ENCODE measurements at places on chromosomes 1 and 21. TPM values are rescaled to one million over a fixed set of nuclear protein-coding genes. Genes with fewer than 3 reads are reported as not detected.

The EDN2 gene
- total RNA-seq, result 1.6 TPM

The CD1E gene
- not detected for total RNA-seq

The KLF17 gene
- not detected for total RNA-seq

GRCh38 chr1:218957971-218958370 lies 215.7 kb upstream of the LYPLAL1 start:
- DNase-seq, result no peak

DNA sequence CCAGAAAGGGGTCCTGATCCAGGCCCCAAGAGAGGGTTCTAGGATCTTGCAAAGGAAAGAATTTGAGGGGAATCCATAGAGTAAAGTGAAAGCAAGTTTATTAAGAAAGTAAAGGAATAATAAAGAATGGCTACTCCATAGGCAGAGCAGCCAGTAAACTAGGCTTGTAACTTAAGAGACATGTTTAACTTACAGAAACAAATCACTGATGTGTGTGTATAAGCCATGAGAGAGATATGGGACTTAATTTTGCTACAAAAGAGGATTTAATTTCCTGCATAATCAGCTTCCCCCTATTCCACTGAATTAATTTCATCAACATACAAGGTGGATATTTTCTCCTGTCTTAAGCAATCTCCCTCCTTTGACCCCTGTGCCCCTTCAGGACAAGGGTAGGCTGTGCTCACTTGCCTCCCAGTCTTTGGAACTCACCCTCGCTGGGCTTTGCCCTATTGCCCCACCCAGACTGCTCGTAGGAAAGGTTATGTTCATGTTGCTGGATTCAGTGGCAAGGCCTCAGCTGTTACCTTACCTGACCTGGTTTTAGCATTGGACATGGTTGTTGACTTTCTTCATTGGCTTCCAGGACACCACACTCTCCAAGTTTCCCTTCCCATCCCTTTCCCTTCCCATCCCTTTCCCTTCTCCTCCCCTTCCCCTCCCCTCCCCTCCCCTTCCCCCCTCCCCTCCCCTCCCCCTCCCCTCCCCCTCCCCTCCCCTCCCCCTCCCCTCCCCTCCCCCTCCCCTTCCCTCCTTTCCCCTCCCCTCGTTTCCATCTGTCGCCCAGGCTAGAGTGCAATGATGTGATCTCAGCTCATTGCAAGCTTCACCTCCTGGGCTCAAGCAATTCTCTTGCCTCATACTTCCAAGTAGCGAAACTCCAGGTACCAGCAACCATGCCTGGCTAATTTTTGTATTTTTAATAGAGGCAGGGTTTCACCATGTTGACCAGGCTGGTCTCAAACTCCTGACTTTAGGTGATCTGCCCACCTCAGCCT lies 44.6 kb downstream of the TBCE start:
- DNase-seq, result peak; percentile 83

GRCh38 chr1:107555578-107555977 lies 409.4 kb downstream of the VAV3 start:
- no peak for DNase-seq

The IQGAP3 gene
- total RNA-seq, result 2.4 TPM

DNA sequence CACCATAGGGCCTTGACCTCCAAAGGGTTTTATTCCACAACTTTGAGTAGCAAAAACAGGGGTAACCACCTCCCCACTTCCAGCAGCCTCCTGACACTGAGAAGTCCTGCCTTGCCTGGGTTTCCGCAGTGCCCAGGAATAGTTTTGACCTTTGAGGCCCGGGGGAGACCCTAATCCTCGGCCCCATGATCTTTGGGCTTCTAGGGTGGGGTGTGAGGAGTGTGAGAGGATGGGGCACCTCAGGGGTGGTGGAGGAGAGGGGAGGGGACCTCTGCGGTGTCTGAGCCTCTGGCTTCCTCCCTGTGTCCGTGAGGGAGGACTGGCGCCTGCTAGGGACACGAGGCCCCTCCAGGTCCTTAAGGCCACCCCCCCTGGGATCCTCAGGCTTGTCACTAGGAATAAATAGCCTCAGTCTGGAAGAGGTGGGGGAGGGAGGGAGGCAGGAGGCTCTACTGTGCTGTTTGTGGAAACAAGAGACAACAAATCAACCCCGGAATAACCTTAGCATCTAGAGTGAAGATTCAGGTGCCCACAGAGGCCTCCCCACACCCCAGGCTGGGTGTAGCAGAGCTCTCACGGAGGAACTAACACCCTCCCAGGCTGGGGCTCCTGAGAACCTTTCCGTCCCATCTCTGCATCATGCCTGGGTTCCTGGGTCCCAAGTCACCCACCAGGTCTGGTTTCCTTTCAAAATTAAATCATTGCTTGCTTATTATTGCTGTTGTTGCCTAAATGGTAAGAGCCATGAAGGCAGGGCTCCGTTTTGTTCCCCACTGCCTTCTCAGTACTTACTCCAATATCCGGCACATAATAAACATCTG lies 904 bp upstream of the FHL3 start:
- DNase-seq, result no peak
